ENCODE measurements at places on chromosomes 11 and 22.

GRCh38 chr11:27429761-27430393 is 42.7 kb downstream of the LGR4 start:
- DNase-seq: no peak

GRCh38 chr22:25518000-25518663 is 46.3 kb upstream of the GRK3 start:
- no peak for DNase-seq

DNA sequence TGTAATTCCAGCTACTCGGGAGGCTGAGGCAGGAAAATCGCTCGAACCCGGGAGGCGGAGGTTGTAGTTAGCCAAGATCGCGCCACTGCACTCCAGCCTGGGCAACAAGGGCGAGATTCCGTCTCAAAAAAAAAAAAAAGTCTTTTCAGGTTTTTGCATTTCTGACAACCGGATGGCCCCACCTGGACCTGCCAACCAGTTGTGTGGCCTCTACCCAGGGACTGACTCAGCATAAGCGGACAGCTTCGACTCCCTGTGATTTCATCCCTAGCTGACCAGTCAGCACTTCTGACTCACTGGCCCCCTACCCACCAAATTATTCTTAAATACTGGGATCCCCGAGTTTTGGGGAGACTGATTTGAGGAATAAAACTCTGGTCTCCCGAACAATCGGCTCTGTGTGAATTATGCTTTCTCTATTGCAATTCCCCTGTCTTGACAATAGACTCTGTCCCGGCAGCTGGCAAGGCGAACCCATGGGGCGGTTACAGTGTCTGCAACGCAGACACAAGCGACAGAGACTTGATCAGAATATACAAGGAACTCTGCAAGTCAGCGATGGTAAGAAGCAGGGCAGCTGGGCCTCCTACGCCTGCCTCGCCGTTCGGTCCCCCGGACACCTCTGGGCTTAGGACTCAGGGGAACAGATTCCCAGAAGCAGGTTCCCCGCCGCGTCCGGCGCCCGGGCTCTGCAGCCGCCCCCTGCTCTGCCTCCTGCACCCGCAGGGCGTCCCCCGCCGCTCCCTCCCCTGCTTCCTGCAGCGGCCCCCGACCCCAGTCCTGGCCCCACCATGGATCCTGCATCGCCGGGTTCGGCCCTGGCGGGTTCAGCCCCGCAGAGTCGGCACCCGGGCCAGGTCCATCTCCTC is 741 bp upstream of the TALDO1 start:
- no peak for DNase-seq

DNA sequence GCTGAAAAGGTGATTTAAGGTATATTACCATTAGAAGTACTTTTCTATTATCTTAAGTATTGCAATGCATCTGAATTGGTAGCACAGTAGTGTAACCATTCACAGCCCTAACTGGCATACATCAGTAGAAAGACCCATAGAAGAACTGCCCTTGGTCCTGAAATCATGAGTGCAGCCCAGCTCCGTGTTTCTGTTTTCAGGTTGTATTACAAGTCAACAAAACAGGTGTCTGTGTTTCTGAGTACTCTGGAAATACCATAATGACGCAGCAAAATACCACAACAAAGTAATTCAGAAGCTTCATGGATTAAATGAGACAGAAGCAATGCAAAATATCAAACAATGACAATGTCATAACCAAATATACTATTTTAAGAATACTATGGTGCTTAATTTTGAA is 226.3 kb downstream of the OPCML start:
- no peak for DNase-seq

- no peak for DNase-seq
Observed at GRCh38 chr11:59191095-59191494, 19.2 kb downstream of the DTX4 start.

DNA sequence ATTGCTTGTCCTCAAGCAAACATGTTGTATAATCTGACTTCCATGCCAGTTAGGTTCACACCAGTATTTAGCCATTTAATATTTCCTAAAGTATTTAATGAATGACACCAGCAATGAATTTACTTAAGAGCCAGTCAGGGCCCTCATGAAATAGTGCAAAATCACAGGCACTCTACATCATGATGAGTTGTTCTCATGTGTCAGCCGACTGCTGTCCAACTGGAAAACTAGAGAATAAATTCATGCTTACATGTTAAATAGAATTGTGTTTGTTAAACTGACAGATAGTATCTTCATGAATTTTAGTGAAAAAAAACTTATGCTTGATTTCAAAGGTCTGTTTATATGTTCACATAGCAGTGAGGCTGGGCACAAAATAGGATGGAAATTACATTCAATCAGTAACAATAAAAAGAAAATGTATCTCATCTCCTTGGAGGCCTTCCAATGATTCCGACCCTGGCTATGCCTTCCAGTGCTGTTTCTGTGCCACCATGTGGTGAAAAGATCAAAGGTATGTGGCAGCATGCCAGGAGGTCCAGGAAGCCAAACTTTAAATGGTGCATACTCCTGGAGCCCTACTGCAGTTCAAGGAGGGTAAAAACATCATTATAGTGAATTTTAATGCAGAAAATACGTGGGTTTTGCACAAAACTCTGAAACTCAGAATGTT is 45.2 kb downstream of the CTSC start:
- DNase-seq: no peak

DNA sequence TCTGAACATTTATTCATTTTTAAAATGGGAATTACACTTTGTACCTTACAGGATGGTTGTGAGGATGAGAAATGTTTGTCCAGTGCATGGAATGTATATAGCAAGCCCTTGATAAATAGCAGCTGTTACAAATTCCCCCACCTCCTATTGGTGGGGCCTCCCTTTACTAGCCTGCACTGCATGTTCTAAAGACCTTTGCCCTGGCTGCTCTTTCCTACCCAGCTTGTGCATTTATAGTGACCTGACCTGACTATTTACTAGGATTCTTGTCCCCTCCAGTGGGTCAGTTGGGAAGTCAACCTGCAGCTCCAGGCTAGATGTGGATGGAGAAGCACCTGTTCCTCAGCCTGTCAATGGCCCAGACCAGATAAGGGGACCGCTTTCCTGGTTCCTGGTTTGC is 180.3 kb downstream of the HIPK3 start:
- no peak for DNase-seq

GRCh38 chr22:50175921-50176849 is 5.7 kb downstream of the PANX2 start:
- DNase-seq: no peak

DNA sequence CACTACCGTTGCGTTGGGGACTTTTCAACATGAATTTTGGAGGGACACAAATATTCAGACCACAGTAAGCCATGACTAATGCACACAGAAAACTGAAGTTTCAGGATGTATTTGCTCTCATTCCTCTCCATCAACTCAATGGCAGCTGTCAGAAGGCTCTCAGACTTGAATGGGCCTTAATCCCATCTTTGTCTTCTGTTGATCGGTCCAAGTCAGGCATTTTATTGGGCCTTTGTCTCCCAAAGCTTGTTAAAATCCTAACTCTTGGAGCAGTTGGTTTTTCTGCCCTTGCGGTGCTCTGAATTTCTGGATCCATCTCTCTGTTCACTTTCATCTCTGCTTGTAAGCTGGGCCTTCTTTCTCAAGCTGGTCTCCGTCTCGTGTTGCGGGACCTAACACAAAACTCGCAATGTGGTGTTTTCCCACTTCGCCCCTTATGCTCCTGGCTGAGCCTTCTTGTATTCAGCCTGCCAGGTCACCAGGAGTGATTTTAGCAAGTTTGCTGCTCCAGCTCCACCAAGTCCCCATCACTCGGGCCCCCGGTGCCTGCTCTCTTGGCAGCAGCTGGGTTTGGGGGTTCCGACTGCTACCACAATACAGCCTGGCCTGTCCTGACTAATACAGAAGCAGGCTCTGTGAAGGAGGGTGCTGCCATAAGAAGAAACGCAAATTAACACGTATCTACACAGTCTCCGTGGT is 27.0 kb downstream of the TSPAN32 start:
- DNase-seq: no peak
